IMR-90 (cell line): ENCODE measurements at places on chromosomes 11 and 22. TPM values are rescaled to one million over a fixed set of nuclear protein-coding genes. Genes with fewer than 3 reads are reported as not detected.

Gene OR52E8
- polyA plus RNA-seq = not detected in 2 replicates

- H3K4me3 ChIP-seq = no peak overlapping the region
- H3K27ac ChIP-seq = no peak overlapping the region
- no peak for DNase-seq
These were observed 4.3 kb upstream of the PNPLA5 start for GRCh38 chr22:43895986-43896645.

GRCh38 chr11:2205214-2205720, 33.7 kb upstream of the TH start:
- peaks cover 13% of the 10 kb centered on the region for H3K27me3 ChIP-seq
- H3K4me1 ChIP-seq = no peaks in the 10 kb centered on the region
- no peaks in the 10 kb centered on the region for H3K36me3 ChIP-seq
- no peak overlapping the region for H3K4me3 ChIP-seq
- DNase-seq = no peak
- no peak overlapping the region for H3K27ac ChIP-seq

- H3K27ac ChIP-seq = no peak overlapping the region
- H3K4me3 ChIP-seq = no peak overlapping the region
- DNase-seq = no peak
- H3K27me3 ChIP-seq = no peaks in the 10 kb centered on the region
These were observed 3.2 kb upstream of the BUD13 start for GRCh38 chr11:116775975-116776374.

Gene GLYATL1B
- polyA plus RNA-seq = not detected in 2 replicates

DNA sequence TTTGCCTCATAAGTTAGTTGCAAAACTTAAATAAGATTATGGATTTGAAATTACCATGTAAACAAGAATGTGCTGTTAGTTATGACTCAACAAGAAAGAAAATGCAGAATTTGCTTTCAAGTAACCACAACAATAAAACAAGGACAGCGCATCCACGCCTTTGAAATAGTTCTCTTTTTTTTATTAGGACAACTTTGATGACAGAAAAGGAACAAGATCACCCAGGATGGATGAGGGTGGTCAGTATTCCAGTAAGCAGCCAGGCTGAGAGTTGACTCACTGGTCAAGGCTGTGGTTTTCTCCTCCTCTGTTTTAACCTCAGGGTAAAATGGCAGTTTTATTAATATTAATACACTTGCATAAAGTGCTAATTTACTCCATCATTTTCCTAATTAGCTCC, 544.4 kb downstream of the OPCML start:
- H3K4me1 ChIP-seq = no peaks in the 10 kb centered on the region
- no peak overlapping the region for H3K27ac ChIP-seq
- no peak overlapping the region for H3K4me3 ChIP-seq
- H3K36me3 ChIP-seq = no peaks in the 10 kb centered on the region
- DNase-seq = no peak

GRCh38 chr11:133705074-133705648, 140.2 kb downstream of the SPATA19 start:
- H3K4me1 ChIP-seq = no peaks in the 10 kb centered on the region
- H3K36me3 ChIP-seq = no peaks in the 10 kb centered on the region
- no peak overlapping the region for H3K4me3 ChIP-seq

DNA sequence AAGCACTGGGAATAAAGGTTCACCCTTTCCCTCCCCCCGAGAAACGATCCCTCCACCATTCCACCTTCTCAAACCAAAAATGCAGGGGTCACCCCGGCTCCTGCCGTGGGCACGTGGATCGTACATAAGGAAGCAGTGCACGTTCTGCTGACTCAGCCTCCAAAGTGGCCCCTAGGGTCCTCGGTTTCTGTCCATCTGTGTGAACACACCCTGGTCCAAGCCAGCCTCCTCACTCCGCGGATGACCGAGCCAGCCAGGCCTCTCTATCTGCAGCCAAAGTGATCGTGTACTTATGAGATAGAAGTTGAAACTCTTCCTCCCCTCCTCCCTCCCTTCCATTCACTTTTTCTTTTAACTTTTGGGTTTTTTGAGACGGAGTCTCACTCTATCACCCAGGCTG, 16.2 kb downstream of the C11orf24 start:
- no peak for DNase-seq
- H3K4me1 ChIP-seq = peaks cover 11% of the 10 kb centered on the region
- H3K36me3 ChIP-seq = peaks cover 3% of the 10 kb centered on the region
- no peak overlapping the region for H3K4me3 ChIP-seq

Gene ZBTB16
- not detected in 2 replicates for polyA plus RNA-seq

DNA sequence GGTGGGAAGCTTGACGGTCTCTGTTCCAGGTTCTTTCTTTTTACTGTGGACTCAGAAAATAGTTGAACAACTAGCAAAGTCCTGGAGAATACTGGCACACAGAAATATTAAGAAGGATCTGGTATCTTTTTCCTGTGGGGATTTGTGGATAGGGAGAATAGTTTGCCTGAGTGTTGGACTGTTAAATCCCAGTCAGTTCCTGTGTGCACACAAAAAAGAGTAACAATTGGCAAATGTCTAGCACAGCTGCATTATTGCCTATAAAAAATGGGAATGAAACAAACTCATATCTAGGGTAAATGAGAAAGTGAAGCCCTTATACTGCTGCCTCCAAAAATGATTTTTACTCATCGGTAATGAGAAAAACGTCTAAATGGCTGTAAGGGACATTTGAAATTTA, 828.2 kb downstream of the JRKL start:
- no peak for DNase-seq
- H3K4me1 ChIP-seq = no peaks in the 10 kb centered on the region
- H3K27me3 ChIP-seq = no peaks in the 10 kb centered on the region
- H3K36me3 ChIP-seq = no peaks in the 10 kb centered on the region
